Posterior vena cava (tissue), 2 donors: ENCODE measurements at places on chromosomes 11 and 22. TPM values are rescaled to one million over a fixed set of nuclear protein-coding genes. Genes with fewer than 3 reads are reported as not detected.

The BTBD18 gene
- not detected for total RNA-seq

The RASSF10 gene
- total RNA-seq = 0.19 TPM

The PRR33 gene
- total RNA-seq = 0.14 TPM

The UPK2 gene
- not detected for total RNA-seq

The OR8K3 gene
- total RNA-seq = not detected

The APOL1 gene
- 39.9 TPM for total RNA-seq

The MAJIN gene
- not detected for total RNA-seq

The OR6A2 gene
- 0.33 TPM for total RNA-seq

The CECR2 gene
- 0.56 TPM for total RNA-seq

The MMP11 gene
- 5.8 TPM for total RNA-seq

The SHISAL1 gene
- 12.7 TPM for total RNA-seq

The C22orf31 gene
- total RNA-seq = not detected

The POTEH gene
- not detected for total RNA-seq

The CENPM gene
- total RNA-seq = not detected

The SCGB1D2 gene
- total RNA-seq = not detected

The C22orf42 gene
- total RNA-seq = not detected
